AML-193 (cell line): ENCODE measurements at places on chromosomes 3 and 15.

GRCh38 chr3:105781871-105782270, 86.9 kb downstream of the CBLB start:
- DNase-seq: no peak

- no peak for DNase-seq
Measured at GRCh38 chr3:55204417-55204816, 276.6 kb upstream of the LRTM1 start.

DNA sequence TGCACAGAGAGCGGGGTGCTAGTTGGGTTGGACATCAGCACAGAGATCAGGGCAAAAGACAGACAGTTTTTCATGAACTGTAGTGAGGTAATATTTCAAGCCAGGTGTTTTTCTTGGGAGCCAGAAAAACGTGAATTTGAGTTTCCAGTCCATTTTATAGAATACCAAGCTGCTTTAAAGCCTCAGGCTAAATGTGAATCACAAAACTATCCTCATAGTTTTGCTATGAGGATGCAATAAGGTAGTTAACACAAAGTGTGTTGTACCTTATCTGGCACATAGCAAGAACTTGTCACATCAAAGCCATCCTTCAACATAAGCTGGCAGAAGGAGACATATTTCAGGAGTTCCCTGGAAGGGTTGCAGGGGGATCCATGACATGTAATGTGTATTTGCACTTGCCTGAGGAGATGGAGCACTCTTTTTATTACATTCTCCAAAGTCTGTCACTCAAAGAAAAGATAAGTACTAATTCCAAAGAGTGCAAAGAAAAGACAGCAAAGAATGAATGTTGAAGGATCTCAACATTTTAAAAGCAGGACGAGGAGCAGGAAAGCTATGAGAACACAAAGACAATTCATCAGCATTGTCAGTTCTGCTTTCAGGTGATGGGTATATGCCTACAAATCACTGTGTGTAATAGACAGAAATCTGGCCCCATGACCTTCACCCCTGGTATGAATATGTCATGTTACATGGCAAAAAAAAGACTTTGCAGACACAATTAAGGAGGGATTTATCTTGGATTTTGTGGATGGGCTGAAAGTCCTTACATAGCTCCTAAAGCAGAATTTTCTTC, 1046.4 kb downstream of the NTRK3 start:
- DNase-seq: no peak

DNA sequence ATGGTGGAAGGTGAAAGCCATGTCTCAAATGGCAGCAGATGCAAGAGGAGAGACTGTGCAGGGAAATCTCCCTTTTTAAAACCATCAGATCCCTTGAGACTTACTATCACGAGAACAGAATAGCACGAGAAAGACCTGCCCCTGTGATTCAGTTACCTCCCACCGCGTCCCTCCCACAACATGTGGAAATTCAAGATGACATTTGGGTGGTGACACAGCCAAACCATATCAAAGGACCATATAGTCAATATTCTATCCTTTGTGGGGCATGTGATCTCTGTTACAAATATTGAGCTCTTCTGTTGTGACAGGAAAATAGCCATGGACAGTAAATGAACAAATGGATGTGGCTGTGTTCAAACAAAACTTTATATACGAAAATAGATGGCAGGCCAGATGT, 77.2 kb upstream of the ACKR4 start:
- DNase-seq: no peak
